Left kidney (tissue), 8 donors: ENCODE measurements at places on chromosomes 6 and 20.

- DNase-seq = no peak
These were observed 480.7 kb downstream of the RFPL4B start for GRCh38 chr6:112827793-112828192.

- DNase-seq = no peak
These were observed 120.4 kb downstream of the VEGFA start for GRCh38 chr6:43890197-43891062.

DNA sequence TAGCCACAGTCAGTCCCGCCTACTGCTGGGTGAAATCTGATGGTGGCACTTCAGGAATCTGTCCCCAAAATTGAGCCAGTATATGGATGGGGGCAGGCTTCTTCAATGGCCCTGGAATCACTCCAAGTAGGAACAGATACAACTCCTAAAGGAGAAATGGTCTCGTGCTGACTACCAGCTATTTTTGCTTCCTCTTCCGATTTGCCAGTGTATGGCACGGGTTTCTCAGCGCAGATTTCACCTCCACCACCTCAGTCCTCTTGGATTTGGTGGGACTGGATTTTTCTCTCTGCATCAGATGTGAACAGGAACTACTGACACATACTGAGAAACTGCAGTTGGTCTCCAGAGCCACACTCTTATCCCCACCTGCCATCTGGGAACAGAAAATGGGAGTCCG, 27.2 kb downstream of the PNPLA1 start:
- no peak for DNase-seq

DNA sequence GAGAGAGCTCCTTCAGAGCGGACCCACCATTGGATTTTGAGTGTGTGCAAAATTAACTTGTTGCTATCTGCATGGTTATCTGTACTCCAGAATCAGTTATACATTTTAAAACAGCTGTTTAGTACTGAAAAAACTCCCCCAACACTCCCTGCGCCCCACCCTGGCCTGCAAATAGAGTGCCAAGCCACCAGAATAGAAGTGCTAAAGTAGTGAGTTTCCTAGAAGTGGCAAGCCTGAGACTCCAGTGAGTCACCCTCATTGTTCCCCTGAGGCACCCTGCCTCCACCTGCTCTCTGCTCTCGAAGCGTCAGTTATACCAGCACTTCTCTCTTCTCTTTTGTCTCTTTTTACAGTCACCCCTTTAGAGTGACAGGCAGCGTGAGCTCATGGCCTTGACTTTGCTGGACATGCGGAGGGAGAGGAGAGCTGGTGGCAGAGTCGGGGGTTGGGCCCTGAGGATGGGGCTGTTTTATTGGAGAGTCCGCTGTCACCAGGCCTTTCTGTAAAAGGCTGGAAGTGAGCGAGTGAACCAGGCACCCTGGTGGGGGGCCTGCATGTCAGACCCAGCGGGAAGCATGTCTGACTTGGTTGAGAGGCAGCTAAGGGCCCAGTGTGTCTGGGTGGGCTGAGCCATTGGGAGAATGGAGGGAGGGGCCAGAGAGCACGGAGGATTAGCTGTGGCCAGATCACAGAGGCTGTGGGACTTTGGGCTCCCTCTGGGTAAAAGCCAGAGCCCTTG, 10.4 kb downstream of the IGF2R start:
- no peak for DNase-seq

- no peak for DNase-seq
These were observed 29.0 kb downstream of the HDGFL1 start for GRCh38 chr6:22598339-22598738.

DNA sequence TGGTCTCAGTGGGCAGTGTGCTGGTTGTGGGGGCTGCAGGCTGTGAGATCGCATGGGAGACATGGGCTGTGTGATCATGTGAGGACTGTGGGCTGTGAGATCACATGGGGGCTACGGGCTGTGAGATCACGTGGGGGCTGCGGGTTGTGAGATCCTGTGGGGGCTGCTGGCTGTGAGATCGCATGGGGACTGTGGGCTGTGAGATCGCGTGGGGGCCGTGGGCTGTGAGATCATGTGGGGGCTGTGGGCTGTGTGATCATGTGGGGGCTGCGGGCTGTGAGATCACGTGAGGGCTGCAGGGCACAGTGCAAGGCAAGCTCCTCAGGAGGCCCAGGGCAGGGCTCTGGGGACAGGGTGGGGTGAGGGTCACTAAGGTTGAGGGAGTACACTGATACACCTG, 140.5 kb upstream of the CST7 start:
- no peak for DNase-seq

DNA sequence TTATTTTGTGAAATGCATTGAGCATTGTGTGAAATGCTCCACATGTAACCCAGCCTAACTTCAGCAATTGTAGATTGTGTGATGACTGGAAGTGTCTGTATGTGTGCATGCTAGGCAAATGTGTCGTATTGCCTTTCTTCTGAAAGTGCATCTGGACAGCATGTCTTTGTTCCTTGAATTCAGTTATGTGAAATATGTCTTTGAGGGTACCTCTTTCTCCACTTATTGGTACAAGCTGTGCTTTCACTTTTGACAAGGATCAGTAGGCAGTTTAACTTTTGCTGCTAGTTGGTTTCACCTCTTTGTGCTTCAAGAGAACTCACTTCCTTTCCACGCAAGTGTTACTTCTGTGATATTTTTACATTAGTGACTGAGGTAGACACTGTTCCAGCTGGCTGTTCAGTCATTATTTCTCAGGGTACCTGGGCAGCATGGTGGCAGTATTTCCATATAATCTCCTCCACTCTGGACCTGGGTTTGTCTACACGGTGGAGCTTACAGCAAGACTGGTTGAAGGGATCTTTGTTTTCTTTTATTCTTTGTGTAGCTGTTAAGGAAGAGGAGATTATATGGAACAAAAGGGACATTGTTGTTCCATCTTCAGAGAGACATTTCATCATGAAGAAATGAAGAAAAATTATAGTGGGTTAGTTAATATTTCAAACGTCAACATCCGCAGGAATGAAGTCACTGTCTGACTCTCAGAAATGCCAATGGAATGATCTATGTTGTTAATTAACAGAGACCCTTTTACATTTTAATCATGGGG, 175.4 kb downstream of the UTRN start:
- DNase-seq = no peak

- DNase-seq = no peak
These were observed 40.7 kb upstream of the KIF16B start for GRCh38 chr20:16613954-16614353.

- peak; percentile 91 for DNase-seq
These were observed 7.1 kb downstream of the HSPA1B start for GRCh38 chr6:31834367-31835250.

GRCh38 chr6:65638047-65638831, 68.8 kb downstream of the EYS start:
- DNase-seq = peak; percentile 0

DNA sequence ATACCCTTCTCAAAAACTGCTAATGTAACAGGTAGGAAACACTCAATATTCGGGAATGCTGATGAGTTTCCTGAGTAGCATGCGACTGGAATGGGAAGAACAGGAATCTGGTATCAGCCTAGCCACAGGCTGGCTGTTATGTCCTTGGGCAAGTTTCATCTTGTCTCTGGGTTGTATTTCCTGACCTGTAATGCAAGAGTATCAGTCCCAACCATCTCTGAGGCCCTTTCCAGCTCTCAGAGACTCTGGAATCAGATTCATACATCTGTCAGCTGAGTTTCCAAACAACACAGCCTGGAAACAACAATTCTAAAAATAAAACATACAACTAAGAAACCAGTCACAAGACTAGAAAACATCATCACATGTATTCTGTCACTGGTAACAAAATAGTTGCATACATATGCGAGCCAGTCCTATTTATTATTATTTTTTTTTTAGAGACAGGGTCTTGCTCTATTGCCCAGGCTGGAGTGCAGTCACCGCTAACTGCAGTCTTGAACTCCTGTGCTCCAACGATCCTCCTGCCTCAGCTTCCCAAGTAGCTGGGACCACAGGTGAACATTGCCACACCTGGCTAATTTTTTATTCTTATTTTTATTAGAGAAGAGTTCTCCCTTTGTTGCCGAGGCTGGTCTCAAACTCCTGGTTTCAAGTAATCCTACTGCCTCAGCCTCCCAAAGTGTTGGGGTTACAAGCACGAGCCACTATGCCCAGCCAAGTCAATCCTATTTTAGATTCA, 16.7 kb upstream of the TFAP2A start:
- DNase-seq = no peak
